ENCODE measurements at places on chromosomes 3 and 15.
A peak's percentile ranks its signal among the peaks of the same experiment; 100 is the strongest.

DNA sequence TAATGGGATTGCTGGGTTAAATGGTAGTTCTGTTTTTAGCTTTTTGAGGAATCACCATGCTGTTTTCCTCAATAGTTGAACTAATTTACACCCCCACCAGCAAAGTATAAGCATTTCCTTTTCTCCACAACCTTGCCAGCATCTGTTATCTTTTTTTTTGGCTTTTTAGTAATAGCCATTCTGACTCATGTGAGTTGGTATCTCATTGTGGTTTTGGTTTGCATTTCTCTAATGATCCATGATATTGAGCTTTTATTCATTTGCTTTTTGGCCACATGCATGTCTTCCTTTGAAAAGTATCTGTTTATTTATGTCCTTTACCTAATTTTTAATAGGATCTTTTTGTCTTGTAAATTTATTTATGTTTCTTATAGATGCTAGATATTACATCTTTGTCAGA lies 288.2 kb downstream of the EPHA6 start:
- DNase-seq, result no peak

- no peak for DNase-seq
Measured at GRCh38 chr15:87145696-87146095, 1066.0 kb downstream of the AGBL1 start.

DNA sequence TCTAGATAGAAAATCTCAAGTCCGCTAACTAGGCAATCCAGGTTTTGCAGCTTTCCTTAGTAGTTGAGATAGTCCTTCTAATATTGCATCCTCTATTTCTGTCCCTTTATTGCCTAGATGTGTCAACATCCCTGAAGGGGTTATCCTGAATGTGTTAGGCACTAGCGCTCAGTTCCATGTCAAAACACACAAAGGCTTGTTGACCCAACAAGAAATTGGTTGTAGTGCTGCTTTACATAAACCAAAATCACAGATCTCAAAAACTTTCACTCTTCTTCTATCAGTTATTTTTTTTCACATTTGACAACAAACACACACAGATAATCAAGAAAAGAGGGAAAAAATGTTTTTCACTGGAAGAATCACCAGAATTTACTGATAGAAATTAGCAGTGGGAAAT lies 51.4 kb upstream of the SOX2 start:
- DNase-seq, result no peak

DNA sequence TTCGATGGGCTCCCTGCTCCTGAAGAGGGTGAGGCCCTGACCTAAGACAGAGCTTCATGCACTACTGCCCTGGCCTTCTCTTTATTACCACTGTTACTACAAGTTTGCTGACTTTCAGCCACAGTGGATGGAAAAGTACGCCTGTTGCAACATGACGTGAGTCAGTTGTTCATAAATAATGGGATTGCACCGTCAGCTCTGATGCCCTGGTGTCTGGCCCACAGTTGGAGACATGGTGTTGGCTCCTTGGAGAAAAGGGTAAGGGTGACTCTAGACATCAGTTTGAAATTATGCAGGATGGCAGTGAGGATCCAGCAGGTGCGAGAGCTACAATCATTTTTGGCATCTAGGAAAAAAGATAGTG lies 5.5 kb downstream of the PAQR5 start:
- no peak for DNase-seq

GRCh38 chr3:73056014-73056844 lies 5.2 kb upstream of the EBLN2 start:
- DNase-seq, result peak; percentile 5

GRCh38 chr3:108343491-108343890 lies 47.1 kb downstream of the HHLA2 start:
- DNase-seq, result no peak

DNA sequence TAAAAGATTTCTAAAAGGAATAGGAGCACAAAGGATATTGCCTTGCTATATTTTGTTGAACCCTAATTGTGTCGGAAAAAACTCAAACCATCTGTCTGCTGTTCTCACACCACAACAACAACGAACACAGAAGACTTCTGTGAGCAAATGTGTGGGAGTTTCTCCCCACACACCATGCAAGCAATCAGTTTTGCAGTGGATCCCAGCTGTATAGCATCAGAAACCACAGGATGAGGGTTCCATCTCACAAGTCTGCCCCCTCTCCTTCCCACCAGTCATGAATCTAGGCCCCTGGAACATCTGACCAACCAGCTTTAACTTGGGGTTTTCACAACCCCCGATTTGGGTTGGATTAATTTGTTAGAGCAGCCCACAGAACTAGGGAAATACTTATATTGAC lies 91.3 kb upstream of the SLC4A7 start:
- DNase-seq, result no peak

GRCh38 chr3:13077431-13078162 lies 4.4 kb upstream of the IQSEC1 start:
- peak; percentile 37 for DNase-seq
